NCI-H446 treated with DMSO at 0.1 percent for 48 hours (cell line): ENCODE measurements at places on chromosomes 2 and 18.

DNA sequence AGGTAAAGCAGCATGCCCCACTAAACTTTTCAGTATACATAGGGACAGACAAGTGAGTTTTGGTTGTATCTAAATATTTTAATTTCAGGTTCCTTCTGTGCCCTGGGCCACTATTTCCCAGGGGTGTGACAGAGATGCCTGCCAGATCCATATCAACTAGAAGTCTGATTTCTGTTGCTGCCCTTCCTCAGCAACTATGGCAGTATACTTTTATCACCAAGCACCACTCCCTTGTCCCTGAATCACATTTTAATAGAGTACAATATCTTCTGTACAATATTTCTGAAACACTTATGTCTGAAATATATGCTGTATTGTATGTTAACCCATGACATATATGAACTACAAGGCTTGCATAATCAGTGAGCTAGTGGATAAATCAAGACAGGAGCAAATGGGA lies 117.6 kb downstream of the HIBCH start:
- no peak for DNase-seq

- no peak for DNase-seq
Observed at GRCh38 chr18:76368271-76368670, 126.8 kb downstream of the ZNF516 start.

DNA sequence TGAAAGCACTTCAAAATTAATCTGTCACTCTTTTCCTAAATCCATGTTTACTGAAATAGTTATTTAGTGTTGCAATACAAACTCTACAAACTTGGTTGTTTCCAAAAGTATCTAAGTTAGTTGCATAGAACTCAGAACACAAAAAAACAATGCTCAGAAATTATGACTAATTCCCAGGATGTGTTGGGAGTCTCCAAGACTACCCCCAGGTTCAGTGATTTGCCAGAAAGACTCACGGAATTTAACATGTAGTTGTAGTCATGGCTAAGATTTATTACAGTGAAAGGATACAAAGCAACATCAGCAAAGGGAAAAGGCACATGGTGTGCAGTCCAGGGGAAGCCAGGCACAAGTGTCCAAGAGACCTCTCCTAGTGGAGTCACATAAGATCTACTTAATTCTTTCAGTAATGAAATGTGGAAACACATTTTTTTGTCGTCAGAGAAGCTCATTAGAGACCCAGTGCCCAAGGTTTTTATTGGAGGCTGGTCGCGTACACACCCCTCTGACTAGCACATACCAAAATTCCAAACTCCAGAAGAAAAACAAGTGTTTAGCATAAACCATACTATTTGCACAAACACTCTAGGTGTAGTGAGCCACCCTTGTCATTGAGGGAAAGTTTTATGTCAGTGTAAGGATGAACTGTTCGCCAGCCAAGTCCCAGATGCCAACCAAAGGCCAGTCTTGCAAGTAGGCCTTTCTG lies 43.3 kb upstream of the CYP20A1 start:
- DNase-seq, result no peak

- DNase-seq, result no peak
Observed at GRCh38 chr2:122389694-122390093, 634.2 kb downstream of the TSN start.

GRCh38 chr2:162477011-162477410 lies 133.1 kb downstream of the GCA start:
- peak; percentile 41 for DNase-seq

- no peak for DNase-seq
Observed at GRCh38 chr2:126399001-126399400, 257.0 kb upstream of the GYPC start.

DNA sequence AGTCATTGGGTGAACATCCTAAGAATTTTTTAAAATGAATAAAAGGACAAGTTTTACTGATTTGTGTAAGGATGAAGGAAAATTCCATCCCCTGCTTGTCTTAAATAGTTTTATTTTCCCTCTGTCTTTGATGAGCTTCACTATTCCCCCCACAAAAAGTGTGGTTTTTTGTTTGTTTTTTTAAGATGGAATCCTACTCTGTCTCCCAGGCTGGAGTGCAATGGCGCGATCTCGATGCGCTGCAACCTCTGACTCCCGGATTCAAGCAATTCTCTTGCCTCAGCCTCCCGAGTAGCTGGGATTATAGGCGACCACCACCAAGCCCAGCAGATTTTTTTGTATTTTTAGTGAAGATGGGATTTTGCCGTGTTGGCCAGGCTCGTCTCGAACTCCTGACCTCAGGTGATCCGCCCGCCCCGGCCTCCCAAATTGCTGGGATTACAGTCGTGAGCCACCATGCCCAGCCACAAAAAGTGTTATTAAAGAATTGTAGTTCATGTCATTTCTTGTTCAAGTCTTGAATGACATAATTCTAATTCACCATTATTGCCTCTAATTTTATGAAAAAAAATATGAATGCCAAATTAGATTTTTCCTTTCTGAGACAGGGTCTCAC lies 91.7 kb downstream of the AGPS start:
- no peak for DNase-seq

DNA sequence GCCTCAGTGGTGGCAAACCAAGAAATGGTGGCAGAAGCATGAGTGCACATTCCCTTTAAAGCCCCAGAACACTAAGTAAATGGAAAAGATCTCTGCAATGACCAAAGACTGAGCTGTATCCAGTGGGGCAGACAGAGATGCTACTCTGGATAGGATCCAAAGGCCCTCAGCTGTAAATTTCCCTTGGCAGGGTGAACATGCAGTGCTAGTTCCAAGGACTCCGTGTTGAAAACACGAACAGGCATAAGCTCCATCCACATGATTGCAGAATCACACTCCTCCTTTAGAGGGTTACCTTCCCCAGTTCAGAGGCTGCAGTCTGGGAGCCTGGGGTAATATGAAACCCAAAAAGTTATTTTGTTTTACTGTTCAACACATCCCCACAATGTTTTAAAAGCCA lies 98.6 kb upstream of the KLF7 start:
- DNase-seq, result peak; percentile 83

- peak; percentile 76 for DNase-seq
Observed at GRCh38 chr2:27683390-27684071, 19.8 kb downstream of the SLC4A1AP start.

GRCh38 chr2:172285760-172286159 lies 141.6 kb upstream of the ITGA6 start:
- DNase-seq, result no peak

DNA sequence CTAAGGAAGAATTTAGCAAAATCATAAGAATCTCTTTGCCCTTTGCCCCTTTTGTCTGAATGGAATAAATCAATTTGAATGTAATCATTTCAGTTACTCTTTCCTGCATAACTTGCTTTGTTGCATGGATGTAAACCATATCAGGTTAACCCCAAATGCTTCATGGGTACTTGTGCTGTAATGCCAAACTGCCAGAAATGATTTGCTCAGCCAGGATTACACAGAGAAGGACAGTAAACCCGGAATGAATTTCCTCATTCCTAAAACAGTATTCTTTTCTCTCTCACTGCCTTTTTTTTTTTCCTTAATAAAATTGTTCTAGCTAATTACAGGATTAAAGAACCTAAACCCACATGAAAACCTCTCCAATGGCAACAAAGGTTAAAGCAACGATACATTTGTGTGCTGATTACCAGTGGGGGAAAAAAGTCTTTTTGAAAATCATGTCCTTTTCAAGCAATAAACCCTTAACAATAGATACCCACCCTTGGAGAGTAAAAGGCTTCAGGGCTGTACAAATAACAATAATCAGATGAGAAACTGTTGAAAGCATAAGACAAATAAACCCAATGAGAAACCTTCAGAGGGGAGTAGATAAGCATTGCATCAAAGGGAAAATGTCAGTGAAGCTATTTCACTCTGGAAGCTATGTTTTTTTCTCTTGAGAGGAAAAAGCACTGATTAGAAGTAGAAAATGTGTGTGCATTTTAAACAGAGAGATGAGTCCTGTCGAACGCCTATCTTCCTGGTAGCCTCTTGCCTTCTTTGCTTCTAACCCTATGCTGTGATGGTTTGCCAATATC lies 275.3 kb downstream of the CDH2 start:
- DNase-seq, result no peak

- DNase-seq, result no peak
Observed at GRCh38 chr2:48638261-48638660, 20.6 kb downstream of the GTF2A1L start.

DNA sequence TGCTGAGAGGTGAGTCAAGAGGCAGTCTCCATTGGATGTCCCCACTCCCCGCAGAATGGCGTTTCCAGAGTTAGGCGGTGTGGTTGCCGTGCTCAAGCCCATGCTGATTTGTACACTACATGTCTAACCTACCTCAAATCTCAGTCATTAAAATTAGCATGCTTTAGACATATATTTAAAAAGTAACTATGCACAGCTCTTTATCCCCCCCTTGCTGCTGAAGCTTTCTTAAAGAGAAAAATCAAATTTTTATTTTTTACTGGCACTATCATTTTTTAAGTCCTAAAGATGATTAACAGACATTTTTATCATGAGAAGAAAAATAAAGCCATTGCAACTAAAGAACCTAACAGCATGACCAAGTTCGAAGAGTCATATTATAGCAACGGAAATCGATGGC lies 42.9 kb downstream of the BOLA3 start:
- DNase-seq, result no peak

DNA sequence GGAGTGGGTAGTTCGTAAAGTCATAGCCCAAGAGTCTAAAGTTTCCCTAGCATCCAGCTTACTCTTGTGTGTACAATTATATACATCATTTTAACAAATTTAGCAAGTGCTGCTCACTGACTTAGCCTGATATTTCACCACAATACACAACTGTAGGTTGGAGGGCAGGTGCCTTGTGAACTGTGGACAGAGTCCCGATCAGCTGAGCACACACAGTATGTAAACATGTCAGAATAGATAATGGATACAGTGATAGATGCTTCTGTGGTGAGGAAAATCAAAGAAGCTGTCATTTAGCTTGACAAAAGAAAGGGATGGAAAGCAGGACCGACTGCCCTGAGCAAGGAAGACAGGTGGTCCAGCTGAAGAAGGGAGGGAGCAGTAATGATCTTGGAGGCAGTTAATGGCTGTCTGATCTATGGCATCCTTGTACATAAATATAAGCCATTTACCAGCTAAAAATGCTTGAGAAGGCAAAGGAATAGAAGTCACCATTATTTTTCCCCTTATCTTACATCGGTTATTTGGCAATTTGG lies 372.8 kb upstream of the UBE2E3 start:
- DNase-seq, result no peak

- no peak for DNase-seq
Observed at GRCh38 chr2:190060626-190061025, 1.9 kb downstream of the MSTN start.

- DNase-seq, result no peak
Observed at GRCh38 chr2:172179045-172179701, 76.5 kb upstream of the DLX2 start.

GRCh38 chr2:151553-152334 lies 105.4 kb upstream of the FAM110C start:
- DNase-seq, result no peak

DNA sequence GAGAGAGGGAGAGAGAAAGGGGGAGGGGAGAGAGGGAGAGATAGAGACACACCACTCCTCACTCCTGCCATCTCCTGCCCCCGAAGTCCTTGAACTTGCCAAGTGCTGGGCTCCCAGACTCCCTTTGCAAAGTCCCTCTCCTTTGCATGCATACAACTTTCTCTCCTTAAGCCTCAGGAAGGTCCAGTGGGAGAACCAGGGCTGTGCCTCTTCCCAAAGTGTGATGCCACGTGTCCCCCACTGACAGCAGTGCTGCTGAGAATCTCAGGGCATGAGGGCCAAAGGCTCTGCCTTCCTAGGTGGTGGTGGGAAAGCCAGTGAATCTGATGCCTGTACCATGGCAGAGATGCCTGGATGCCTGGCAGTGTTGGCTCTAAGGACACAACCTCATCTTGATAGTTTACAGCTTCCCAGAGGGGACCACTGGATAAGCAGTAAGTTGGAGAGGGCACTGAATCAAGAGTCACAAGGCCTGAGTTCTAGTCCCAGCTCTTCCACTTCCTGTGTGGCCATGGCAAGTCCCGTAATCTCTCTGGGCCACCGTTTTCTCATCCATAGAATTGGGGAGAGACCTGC lies 103.4 kb downstream of the CLIP4 start:
- no peak for DNase-seq

- no peak for DNase-seq
Observed at GRCh38 chr2:232458661-232459418, 2.9 kb downstream of the ALPI start.

- peak; percentile 43 for DNase-seq
Observed at GRCh38 chr18:5237083-5237722, 40.1 kb upstream of the AKAIN1 start.

DNA sequence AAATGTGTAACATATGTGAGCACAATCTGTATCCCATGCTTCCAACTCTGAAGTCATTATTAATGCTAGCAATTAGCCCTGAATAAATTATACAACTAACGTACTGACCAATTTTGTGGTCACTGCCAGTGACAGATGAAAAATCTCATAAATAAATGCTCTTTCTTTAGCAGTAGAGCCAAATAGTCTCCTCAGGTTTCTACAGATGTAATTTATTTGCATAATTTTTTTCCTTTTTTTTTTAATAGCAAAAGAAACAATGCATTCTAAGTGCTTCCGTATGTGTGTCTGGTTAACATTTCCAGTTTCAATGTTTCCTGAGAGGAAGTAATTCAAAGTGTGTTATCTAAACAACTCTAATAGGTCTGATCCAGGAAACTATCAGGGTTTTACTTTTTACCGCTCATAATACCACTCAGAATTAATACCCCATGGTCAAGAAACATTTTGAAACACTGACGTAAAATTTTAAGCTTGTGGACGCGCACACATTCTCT lies 108.4 kb downstream of the MEP1B start:
- DNase-seq, result no peak

- DNase-seq, result no peak
Observed at GRCh38 chr18:42113529-42114191, 158.6 kb downstream of the PIK3C3 start.

GRCh38 chr18:79600596-79600995 lies 79.0 kb upstream of the CTDP1 start:
- no peak for DNase-seq

GRCh38 chr2:179825494-179825893 lies 35.9 kb downstream of the ZNF385B start:
- no peak for DNase-seq

- DNase-seq, result no peak
Observed at GRCh38 chr2:40507432-40507831, 55.5 kb upstream of the SLC8A1 start.

DNA sequence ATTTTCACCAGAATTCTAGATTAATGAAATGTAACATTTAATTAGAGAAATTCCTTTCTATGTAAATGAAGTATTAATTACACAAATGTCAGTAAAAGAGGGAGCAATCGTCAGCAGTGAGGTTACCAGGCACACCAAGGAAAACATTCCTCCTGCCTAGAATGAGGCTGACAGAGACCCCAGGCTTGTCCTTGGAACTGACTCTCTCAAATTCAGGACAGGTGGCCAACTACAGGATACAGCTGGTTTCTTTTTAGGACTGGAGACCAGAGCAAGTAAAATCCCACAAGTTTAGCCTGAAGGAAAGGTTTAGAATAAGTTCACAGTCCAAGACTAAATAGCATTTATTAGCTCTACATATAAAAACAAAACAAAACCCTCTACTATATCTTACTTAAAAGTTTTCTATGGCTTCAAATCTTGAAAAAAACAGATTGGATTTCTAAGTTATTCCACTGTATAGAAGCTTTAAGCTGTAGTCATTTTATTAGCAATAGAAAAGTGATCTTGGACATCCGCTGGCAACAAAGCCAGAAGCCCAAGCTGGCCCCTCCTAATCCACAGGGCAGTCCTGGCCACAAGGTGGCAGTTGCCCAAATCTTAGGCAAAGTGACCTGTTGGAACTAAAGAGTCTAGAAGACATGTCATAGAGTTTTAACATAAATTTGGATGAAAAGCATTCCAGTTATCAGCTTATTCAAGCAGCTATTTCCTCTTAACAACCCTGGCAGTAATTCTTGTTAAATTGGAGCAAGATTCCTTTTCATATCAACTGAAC lies 81.0 kb downstream of the SP3 start:
- no peak for DNase-seq

GRCh38 chr18:75203416-75204268 lies 5.3 kb downstream of the PTGR3 start:
- DNase-seq, result no peak
